ENCODE measurements at places on chromosomes 12 and 14.

DNA sequence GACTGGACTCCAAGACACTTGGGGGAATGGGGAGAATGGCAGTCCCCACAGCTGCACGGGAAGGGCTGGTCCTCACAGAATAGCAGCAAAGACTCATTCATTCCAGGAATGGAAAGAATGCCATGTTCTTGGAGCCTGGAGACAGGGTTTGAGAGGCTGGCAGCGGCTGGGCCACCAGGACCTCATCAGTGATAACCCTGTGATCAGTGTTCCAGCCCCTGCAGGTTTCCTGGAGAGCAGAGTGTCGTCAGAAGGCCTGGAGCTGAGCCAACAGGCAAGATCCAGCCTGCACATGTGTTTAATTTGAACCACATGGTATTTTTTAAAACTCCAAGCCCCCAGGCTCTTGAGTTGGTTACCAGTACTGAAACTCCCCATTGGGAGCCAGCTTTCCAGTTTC lies 11.3 kb downstream of the BDKRB1 start:
- DNase-seq = no peak

GRCh38 chr14:61154641-61155040 lies 126.5 kb downstream of the TMEM30B start:
- no peak for DNase-seq

DNA sequence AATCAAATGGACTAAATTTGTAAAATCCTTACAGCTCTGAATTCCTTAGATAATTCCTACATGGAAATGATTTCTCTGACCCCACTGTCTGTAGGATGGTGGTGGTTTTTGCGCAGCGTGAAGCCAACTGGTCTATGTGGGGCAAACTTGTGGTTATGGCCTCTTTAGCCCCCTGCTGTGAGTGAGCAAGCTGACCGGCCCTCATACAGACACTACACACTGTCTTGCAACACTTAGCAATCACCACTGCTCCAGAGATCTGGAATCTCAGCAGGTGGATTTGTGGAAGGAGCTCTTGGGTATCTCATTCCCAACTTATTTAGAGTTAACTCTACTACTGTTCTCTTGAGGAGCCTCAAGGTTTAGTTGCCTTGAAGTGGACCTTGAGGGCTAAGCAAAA lies 70.2 kb downstream of the SCN8A start:
- DNase-seq = no peak

GRCh38 chr12:88448337-88448915 lies 131.8 kb downstream of the KITLG start:
- no peak for DNase-seq

GRCh38 chr14:98370352-98370751 lies 901.6 kb downstream of the BCL11B start:
- no peak for DNase-seq
